Stimulated activated CD8-positive, alpha-beta memory T cell treated with anti-CD3 and anti-CD28 coated beads, Interleukin-4, amount 100 ng/mL, for 24 hours (primary cell): ENCODE measurements at places on chromosomes 7 and 10.

- DNase-seq, result no peak
Observed at GRCh38 chr10:78283069-78283682, 249.5 kb downstream of the RPS24 start.

DNA sequence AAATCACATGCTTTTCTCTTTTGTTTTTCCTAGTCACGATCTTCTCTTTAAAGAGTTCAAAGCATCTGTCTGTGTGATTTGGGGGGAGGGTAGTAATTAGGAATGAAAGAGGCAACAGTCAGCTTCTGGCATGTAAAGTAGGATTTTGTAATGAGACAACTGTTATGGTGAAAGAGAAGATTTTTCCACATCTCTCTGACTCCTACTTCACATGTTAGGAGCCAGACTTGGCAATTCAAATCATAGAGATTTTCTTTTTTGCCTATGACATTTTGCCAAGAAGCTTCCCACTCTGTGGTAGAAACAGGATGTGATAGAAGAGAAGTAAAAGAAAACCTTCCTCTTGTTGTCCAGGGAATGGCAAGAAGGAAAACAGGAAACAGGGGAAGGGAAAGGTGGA is 38.3 kb upstream of the KLHL7 start:
- DNase-seq, result no peak

- no peak for DNase-seq
Observed at GRCh38 chr7:42315103-42315502, 78.1 kb upstream of the GLI3 start.

GRCh38 chr7:2794836-2795636 is 49.1 kb downstream of the GNA12 start:
- DNase-seq, result no peak

DNA sequence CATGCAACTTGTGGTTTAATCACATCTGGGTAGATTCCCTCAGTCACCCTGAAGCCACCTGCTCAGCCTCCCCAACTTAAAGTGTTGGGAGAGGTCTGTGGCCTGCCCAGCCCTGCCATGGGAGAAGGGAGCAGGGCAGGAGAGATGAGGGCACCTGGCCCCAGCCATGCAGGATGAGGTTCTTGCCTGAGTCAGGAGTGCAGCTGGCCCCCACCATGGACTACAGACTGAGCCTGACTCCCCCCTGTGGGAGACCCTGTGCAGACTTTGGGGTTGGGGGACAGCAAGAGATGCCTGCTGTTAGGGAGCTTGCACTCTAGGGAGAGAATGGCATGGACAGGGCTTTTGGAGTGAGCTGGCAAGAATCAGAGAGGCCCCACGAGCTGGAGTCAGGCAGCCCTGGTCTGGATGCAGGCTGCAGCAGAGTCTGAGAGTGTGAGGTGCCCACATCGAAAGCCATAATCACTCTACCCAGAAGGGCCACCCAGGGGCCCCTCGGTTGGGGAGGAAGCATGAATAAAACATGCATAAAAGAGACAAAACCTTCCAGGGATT is 34.7 kb upstream of the DPYSL4 start:
- DNase-seq, result no peak

GRCh38 chr10:6601246-6601805 is 21.2 kb upstream of the PRKCQ start:
- no peak for DNase-seq

DNA sequence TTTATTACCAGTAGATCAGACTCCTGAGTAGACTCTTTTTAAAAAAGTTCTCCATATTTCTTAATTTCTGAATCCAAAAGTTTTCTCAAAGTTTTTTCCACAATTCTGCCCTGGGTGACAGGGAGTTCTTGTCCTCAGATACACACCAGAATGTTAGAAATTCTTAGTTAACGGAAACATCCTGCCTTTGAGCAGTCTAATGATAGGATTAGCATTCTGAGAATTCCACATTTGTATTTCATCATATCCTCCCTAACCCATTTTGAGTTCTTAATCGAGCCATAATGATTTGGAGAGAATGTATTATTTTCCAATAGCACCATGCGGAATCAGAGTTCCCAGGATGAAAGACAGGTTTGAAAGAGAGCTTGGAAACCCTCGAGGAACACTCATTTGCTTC is 28.9 kb upstream of the MRPS33 start:
- DNase-seq, result no peak

DNA sequence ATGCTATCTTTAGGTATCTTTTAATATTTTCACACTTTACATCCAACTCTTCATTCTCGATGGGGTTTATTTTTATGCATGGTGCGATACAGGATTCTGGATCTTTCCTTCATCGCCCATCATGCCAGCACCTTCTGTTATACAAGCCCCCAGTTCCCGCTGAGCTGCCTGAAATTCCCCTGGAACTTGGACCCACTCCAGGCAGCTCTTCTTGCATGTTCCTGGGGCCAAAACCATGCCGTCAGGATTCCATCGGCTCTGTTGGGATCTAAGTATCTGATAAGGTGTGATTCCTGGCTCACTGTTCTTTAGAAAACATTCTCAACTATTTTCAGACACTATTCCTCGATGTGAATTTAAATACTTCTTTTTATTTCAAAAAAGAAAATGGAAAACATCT is 40.5 kb upstream of the PPP2R2D start:
- no peak for DNase-seq

DNA sequence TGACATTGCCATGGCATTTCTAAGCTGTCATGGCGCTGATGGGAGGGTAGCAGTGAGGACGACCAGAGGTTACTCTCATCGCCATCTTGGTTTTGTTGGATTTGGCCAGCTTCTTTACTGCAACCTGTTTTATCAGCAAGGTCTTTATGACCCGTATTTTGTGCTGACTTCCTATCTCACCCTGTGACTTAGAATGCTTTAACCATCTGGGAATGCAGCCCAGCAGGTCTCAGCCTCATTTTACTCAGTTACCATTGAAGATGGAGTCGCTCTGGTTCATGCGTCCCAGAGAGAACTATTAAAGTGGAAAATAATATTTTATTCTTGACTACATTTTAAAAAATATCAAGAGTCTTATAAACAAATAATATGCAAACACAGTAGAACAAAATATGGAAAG is 131.7 kb downstream of the RSU1 start:
- no peak for DNase-seq

DNA sequence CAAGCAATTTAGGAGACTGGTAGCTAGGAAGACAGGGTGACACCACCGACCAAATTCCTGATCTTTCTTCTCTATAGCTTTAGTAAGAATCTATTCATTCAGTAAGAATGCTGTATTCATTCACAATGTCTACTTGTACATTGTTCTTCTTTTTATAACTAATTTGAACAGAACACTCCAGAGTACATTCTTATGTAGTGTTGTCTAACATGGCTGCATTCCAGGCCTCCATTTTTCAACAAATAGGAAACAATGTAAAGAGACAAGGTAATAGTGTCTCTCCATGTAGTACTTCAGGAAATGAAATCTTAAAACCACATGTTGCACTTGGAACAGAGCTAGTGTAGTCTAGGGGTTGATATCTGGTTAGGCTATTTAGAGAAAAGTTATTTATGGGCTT is 1.8 kb downstream of the VCL start:
- DNase-seq, result no peak

DNA sequence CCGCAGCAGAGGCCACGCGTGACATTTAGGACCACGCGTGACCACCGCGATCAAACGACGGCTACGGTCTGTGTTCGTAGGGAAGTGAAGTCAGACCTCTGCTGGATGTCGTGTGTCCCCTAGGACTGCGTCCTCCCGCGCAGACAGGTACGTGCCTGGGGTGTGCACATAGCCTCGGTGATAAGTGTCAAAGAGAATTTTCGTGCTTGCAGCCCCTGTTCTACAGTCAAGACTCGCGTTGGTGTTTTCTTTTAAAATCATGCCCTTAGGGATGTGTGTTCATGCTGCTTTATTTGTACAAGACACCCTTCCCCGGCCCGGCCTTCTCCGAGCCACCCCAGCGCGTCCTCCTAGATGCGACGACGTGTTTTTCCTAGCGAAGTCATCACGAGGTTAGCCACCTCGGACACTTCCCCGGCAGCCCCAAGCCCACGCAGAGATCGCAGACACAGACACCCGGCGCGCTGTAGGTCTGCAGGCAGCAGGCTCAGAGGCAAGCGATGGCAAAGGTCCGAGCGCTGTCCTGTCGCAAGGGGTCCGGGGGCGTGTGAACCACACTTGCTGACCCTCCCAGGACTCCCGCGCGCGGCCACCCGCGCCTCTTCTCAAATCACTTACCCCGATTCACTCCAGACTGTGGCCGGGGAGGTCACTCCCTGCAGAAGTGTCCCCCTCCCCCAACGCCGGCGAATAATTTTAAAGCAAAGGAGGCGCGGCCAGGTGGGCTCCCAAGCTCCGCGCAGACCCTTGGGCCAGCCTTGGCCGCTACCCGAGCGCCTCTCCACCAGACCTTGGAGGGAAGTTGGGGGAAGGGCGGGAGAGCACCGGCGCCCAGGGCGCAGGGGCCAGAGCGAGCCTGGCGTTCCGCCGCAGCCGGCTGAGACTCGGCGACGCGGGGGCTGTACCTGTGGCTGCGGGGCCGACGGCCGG is 552 bp downstream of the MKX start:
- DNase-seq, result no peak

- no peak for DNase-seq
Observed at GRCh38 chr7:126699707-126700106, 553.0 kb downstream of the GRM8 start.

DNA sequence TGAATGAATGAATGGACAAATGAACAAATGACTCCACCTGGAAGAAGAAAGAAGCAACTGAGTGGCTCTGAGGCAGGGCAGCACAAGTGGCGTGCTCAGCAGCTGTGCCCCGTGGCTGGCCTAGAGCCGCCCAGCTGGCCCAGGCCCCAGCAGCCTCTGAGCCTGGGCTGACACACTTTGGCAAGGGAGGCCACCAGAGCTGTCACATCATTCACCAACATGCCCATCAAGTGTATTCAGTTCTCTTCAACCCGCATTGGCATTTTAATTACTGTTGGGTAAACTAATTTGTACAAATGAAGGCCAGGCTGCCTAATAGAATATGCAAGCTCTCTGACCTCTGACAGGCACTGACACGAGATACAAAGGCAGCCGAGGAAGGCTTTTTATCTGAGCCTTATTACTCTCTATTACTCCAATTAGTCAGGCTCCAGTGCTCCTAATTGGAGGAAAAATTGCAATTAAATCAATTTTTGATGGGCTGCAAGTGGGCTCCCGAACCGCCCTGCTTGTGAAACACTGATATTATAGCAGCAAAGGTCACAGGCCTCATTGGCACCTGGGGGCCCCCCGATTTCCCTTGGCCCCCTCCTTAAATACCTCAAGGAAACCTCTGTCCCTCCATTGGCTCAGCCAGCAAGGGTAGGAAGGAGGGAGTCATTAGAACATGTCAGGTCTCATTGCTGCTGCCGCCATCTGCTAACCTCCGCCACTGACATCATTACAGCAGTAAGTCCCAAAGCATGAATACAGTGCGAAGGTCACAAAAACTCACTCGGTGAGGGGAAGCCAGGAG is 41.9 kb downstream of the DPCD start:
- DNase-seq, result no peak

GRCh38 chr10:35780970-35781642 is 139.0 kb upstream of the FZD8 start:
- no peak for DNase-seq

DNA sequence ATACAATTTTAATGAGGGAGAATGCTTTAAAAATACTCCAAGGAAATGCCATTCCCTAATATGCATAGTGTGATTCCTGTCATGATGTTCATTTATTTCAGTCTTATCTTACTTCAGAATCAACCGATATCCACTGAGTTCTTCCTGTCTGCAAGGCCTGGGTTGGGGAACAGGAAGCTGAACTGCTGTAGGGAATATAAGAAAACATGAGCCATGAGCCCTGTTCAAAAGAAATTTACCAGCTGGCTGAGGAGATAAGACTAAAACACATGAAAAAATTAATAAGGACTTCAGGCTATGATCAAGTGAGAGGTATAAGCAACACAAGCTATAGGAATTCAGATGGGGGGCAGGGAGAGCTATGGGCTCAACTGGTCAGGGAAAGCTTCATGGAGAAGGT is 184.7 kb downstream of the PLPP4 start:
- no peak for DNase-seq

- DNase-seq, result no peak
Observed at GRCh38 chr7:87027900-87028299, 31.6 kb downstream of the ELAPOR2 start.

- no peak for DNase-seq
Observed at GRCh38 chr10:63437116-63437949, 28.4 kb downstream of the JMJD1C start.

DNA sequence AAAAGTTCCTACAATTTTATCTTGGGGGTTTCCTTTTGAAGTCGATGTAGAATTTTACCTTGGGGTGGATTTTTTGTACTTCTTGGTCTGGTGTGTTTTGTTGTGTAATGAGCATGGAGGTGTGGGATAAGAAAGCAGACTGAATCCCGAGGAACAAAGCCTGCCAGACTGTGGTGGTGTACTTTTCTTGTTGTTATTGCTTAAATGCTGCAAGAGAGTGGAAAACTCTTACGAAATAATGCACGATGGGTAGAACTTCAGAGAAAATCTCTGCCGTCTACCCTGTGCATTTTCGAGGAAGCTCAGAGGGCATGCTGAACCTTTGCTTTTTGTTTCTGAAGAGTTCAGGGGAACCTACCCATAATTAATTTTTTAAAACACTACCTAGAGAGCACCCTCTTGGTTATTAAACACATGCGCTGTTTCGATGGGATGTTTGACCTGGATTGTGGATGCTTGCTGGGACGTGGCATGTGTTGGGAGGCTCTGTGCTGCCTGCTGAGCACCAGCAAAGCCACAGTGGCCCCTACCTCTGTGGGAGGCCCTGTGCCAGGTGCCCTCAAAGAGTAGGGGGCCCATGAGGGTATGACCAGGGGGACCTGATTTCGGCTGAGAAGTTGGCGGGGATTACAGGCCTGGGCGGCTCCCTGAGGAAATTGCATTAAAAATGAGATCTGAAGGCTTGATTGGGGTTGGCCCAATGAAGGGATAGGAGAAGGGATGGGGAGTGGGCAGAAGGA is 94.1 kb downstream of the TCF7L2 start:
- DNase-seq, result no peak

DNA sequence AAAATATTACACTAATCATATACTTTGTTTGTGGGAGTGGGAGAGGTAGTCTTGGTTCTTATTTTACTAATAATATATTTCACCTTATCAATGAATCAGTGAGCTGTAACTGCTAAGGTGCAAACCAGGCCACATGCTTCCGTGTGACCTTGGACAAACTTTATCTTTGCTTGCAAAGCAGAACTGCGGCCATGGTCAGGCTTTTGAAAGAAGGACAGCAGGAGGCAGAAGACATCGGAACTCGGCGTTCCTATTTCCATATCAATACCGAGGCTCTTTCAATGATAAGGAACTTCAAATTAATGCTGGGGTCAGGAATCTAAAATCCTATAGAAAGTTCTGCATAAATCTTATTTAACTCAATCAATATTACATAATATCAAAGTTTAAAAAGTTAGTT is 491.9 kb upstream of the PFKP start:
- DNase-seq, result no peak
